ENCODE measurements at places on chromosomes 4 and X.

- no peak for DNase-seq
Measured at GRCh38 chrX:114038358-114038757, 545.5 kb upstream of the HTR2C start.

DNA sequence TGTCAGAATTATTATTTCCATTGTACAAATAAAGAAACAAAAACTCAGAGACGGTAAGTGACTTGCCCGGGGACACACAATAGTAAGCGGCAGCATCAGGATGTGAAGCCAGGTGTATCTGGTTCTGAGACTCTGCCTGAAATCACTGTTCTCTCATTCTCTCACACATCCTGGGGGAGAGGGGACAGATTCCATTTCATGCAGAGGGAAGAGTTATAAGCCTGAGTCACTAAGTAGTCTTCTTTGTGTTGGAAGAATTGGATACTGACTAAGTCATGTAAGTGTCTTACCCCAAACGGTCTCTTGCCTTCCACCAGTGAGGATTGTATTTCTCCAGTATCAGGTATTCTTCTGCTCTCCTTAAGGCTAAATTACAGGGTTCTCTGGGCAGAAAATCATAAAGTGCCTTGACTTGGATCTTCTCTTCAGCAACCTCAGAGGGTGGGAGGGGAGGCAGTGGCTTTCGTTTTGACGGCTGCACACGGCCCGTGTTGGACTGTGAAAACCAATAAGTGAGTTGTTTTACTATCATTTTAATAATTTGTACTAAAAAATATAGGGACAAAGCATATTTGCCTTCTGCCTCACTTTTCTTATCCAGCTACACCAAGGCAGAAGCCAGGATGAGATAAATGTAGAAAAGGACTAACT, 21.9 kb downstream of the TXK start:
- no peak for DNase-seq

- DNase-seq: no peak
Measured at GRCh38 chrX:72358313-72358712, 52.6 kb upstream of the CITED1 start.

- no peak for DNase-seq
Measured at GRCh38 chr4:99205153-99205979, 13.7 kb downstream of the ADH6 start.

GRCh38 chr4:81494031-81494431, 22.3 kb upstream of the RASGEF1B start:
- peak; percentile 42 for DNase-seq

DNA sequence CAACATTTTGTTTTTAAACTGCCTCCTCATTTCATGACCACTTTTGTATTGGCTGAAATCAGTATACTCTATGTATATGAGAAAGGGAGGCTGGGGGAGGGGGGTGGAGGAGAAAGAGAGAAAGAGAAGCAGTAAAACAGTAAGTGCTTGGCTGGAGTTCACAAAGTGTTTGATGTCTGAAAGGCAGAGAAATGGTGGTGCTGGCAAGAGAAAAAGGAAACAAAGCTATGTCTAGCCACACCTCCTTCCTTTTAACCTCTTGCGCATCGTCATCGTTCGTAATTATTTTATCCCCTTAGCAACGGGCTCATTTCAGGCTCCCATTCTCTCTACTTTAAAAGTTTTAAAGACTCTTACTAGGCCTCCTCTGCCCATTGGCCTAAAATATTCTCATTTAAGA, 25.6 kb downstream of the RPA4 start:
- DNase-seq: no peak

- DNase-seq: no peak
Measured at GRCh38 chr4:27484216-27484615, 623.6 kb downstream of the STIM2 start.

DNA sequence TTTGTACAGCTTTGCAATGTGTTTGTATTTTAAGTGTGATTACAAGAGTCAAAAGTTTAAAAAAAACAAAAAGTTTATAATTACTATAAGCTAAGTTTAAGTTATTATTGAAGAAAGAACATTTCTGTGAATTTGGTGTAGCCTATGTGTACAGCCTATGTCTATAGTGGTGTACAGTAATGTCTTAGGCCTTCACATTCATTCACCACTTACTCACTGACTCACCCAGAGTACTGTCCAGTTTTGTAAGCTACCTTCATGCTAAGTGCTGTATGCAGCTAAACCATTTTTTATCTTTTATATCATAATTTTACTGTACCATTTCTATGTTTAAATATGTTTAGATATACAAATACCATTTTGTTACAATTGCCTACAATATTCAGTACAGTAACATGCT, 182.3 kb downstream of the RPA4 start:
- DNase-seq: no peak

GRCh38 chrX:77622233-77622632, 163.8 kb downstream of the ATRX start:
- no peak for DNase-seq

GRCh38 chr4:112509243-112510141, 6.5 kb downstream of the NEUROG2 start:
- no peak for DNase-seq

DNA sequence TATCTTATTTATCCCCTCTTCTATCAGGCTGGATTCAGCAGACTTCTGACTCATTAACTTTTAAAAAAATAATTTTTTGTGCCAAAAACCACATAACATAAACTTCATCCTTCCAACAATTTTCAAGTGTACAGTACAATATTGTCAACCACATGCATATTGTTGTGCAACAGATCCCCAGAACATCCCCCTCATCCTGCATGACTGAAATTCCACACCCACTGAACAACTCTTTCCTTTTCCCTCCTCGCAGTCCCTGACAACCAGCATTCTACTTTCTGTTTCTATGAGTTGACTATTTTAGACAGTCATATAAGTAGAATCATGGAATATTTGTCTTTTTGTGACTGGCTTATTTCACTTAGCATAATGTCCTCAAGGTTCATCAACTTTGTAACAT, 2.2 kb upstream of the MID2 start:
- no peak for DNase-seq

GRCh38 chrX:39852491-39852890, 245.3 kb downstream of the BCOR start:
- no peak for DNase-seq

GRCh38 chr4:97305351-97305750, 837.9 kb downstream of the STPG2 start:
- no peak for DNase-seq

- DNase-seq: no peak
Measured at GRCh38 chr4:22695917-22696316, 3.2 kb downstream of the GBA3 start.

Data from activated CD4-positive, alpha-beta T cell treated with anti-CD3 and anti-CD28 coated beads, Interleukin-2, Interleukin-4, amounts not matched to agents 100 ng/mL and 50 ng/mL, durations not matched to agents 16 hours and 8 hours (primary cell).